ENCODE measurements at places on chromosomes 5 and 9.

- DNase-seq, result no peak
Observed at GRCh38 chr5:105146867-105147266, 1584.3 kb upstream of the NUDT12 start.

- DNase-seq, result no peak
Observed at GRCh38 chr9:30280229-30280900, 2104.1 kb upstream of the ACO1 start.

- DNase-seq, result no peak
Observed at GRCh38 chr5:14258840-14259239, 115.7 kb downstream of the TRIO start.

GRCh38 chr5:21397693-21398092, 1409.7 kb upstream of the CDH18 start:
- no peak for DNase-seq

DNA sequence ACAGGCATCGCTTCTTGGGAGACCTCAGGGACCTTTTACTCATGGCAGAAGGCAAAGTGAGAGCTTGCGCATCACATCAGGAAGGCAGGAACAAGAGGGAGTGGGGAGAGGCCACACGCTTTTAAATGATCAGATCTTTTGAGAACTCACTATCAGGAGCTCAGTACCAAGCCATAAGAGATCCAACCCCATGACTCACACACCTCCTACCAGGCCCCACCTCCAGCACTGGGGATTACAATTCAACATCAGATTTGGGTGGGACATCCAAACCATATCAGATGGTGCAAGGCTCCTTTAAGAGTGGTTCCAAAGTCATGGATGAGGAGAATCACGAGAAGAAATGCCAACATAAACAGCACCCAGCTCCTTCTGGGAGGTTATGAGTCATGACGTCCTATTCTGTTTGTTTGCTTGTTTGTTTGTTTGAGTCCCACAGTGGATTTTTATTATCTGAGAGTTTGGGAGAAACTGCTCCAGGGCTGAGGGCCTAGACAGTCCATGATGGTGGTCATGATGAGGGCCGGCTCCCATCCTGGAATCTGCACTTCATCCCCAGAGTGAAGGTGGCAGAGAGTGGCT, 453.5 kb downstream of the GADD45G start:
- no peak for DNase-seq

- peak; percentile 93 for DNase-seq
Observed at GRCh38 chr5:136020383-136021015, 8.3 kb upstream of the TGFBI start.

Measured in amniotic stem cell (primary cell).